ENCODE measurements at places on chromosomes 2 and 18.

DNA sequence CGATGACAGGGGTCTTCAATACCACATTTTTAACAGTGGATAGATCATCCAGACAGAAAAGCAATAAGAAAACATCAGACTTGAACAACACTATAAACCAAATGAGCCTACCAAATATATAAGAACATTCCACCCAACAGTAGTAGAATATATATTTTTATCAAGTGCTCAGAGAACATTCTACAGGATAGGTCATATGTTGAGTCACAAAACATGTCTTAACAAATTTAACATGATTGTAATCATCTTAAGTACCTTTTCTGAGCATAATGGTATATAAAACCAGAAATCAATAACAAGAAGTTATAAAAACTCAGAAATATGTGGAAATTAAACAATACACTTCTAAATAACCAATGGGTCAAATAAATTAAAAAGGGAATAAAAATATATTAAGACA, 194.0 kb upstream of the CYP26B1 start:
- no peak for DNase-seq

DNA sequence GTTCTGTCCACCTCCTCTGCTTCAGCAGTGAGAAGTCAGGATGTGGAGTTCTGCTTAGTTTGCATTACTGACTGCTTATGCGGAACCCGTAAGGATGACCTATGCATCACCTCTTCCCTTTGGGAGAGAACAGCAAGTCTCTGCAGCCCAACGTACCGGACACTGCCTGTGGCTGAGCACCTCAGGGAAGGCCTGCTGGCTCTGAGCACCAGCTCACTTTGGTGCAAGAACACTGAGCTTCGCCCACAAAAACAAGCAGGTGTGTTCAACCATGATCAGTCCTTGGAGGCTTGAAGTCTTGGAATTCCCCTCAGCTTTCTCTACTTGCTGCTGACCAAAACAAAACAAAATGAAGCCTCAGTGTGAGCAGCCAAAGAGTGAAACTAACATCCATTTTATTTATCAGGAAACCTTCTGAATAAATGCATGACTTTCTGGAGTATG, 52.7 kb upstream of the NCK2 start:
- no peak for DNase-seq

GRCh38 chr18:5162111-5162510, 34.9 kb downstream of the AKAIN1 start:
- no peak for DNase-seq

GRCh38 chr18:46821856-46822711, 65.2 kb upstream of the ST8SIA5 start:
- DNase-seq: no peak

GRCh38 chr2:23434721-23435121, 49.7 kb downstream of the KLHL29 start:
- no peak for DNase-seq

DNA sequence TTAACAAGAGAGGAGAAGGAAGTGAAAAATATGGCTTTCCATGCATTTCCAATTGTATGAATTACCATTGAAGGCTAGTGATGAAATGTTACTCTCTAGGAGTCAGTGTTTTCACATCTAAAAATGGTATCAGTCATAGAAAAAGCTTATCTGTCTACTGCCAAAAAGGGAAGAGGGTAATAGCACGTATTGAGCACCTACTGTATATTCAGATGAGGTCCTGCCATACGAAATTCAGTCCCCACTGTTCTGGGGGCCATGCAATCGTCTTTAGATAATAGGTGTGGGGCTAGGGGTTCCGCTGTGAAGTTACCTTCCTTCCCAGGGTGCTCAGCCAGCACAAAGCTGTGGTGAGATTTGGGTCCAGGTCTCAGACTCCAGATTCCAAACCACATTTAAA, 14.2 kb upstream of the GRHL1 start:
- no peak for DNase-seq

DNA sequence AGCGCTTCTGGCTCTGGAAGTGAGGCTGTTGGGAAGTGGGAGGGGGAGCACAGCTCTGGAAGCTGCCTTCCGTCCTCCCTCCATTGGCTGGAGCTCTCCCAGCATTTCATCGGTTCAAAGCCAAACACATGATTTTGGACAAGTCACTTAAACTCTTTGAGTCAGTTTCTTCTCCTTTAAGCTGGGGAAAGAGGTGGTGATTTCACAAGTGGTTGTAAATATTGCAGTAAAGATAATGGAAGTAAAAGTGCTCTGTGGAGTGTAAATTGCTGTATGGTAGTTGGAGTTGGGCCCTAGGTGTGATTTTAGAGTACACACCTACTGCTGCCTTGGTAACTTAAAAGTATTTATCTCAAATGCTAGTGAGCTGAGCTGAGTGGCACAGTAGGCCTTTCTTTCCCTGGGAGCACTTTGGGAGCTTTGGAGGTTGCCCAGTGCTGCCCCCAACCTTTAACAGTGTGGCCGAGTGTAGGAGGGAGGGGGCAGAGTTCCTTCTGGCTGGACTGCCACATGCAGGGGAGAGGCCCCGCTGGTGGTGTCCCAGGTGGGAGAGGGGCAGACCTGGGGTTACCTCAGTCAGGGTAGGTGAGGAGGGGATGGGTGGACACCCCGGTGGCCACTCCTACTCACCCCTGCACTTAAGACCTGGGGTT, 54.7 kb downstream of the ASAP2 start:
- DNase-seq: no peak

DNA sequence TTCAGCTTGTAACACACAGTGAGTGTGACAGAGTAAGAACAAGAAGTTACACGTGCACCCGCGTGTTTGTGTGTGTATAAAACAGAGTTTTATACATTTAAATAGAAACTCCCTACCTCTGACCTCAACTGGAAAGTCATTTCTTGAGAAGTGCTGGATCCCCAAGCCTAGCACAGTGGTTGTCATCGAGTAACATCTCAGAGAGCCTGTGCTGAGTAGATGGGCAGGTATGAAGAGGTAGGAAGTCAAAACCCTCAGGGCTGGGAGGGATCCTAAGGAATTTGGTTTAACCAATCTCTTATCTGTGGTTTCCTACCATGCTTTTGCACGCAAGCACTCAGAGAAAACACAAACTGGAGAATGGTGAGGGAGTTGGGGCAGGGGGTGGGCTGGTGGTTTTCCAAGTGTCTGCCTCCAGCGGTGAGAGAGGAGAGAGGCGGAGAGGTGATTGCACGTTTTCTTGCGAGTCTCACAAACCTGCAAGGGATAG, 9.2 kb downstream of the ACOXL start:
- no peak for DNase-seq

- no peak for DNase-seq
Observed at GRCh38 chr18:13377496-13377895, 158.9 kb downstream of the LDLRAD4 start.

DNA sequence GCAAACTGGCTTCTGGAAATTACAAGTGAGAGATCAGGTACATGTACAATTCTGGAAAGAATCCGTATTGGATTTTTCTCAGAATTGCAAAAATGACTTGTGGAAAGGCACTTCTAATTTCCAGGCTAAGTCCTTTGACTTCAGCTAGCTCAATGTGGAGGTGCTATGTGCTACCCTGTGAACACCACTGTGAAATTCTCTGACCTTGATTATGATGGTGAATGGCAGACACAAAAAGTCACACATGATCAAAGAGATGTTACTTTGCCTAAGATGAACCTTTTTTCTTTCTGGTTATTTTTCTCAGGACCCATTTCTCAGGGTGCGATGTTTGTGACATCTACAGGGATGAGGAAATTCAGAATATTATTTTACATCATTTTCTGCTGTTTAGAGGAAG, 856.6 kb upstream of the VRK2 start:
- no peak for DNase-seq

- no peak for DNase-seq
Observed at GRCh38 chr2:227460833-227461232, 11.1 kb upstream of the AGFG1 start.

DNA sequence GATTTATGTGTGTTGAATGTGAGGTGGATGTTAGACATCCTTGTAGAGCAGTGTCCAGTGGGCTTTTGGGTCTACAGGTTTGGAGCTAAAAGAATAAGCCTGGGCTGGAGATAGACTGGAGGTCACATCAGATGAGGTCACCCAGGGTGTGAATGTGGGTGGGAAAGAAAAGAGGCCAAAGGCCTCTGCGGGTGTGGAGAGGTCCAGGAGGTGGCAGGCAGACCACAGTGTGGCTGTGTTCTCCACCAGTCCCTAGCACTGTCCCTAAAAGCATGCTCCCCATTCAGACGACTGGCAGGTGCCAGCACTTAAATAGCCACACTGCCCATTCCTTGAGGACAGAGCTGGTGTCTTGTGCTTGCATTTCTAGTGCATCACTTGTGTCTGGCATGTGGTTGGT, 4.1 kb downstream of the ATG4B start:
- no peak for DNase-seq

- no peak for DNase-seq
Observed at GRCh38 chr2:62596061-62596921, 90.3 kb upstream of the TMEM17 start.

GRCh38 chr2:105934467-105934866, 189.8 kb downstream of the NCK2 start:
- no peak for DNase-seq

DNA sequence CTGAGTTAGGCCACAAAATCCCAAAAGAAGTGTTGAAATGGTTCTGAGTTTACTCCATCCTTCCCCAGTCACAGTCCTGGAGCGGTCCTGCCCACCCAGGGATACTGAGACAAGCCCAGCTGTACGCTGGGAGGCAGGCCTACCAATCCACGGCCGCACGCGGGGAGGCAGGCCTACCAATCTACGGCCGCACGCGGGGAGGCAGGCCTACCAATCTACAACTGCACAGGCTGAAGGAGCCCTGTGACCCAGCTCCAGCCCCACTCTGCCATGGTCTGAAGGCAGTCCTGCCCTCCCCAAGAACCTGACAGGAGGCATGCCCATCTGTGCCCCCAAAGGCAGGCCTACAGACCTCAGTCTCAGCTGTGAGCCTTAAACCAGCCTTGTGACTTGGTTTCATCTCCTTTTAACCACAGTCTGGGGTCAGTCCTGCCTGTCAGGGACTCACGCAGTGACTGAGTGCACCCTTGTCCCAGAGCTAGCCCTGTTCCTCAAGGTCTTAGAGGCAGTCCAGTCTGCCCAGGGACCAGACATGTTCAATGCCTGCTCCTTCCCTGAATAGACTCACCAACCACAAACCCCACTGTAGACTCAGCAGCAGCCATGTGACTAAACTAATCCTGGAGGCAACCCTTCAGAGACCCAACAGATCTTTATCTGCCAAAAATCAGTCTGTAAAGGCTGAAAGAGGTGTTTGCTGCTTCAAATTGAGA, 36.8 kb downstream of the GPC1 start:
- DNase-seq: no peak

DNA sequence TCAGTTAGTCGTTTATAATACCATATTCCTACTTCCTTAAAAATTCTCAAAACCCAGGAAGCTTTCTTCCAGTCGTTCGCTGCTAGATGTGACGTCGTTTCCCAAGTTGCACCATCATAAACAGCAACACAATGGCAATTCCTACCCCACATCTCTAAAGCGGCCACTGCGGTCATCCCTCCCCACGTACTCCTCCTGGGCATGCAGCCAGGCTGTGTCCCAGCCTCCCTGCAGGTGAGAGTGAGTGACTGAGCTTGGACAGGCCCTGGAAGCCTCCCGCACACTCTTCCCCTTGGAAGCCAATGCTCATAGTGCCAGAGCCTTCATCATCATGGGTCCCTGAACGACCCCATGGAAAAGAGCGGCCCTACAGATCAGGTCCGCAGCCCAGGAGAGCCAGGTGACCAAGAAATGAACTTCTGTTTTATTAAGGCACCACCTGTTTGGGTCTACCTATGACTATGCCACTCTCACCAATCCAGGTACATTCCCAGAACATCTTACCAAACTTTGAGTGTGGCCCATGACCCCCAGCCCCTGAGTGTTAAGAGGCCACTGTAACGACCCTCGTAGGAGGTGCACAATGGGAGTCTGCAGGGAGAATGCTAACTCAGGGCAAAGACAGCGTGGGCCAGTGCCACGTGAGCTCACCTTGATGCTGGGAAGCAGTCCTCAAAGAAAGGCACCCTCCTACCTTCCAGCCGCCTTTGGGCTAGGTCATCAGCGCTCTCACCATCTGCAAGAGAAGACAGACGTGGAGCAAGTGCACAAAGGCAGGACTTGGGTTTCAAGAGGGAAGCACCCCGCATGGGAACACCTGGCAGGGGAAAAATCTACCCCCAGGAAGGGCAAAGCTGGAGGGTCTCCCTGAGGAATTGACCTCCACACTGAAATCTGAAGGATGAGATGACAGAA, 74.7 kb upstream of the RAB6C start:
- no peak for DNase-seq

DNA sequence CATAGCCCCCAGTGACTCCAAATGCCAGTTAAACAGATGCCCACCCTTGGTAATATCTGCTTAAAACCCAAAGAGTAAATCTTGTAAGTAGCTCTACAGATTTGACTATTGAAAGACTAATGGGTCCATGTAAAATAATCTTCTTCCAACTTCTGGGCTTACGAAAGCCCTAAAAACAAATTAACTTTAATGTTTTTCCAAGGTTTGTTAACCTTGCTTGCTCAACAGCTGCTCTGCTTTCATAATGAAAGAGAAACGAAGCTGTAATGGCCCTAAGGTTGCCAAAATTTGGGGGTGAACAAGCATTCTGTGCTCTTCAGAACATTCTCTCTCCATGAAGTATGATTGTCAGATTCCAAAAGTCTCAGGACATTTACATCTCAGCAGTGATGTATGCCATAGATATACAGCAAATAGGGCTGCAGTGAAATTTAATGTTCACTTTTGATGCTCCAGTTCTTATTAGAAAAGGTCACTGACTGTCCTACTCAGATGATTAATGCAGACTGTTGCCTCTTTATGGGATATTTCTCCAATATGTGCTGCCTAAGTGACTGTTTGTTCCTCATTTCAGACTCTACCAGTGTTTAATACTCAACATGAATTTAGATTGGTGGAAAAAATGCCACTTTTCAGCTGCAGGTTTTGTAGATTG, 436.3 kb upstream of the CHST9 start:
- no peak for DNase-seq

DNA sequence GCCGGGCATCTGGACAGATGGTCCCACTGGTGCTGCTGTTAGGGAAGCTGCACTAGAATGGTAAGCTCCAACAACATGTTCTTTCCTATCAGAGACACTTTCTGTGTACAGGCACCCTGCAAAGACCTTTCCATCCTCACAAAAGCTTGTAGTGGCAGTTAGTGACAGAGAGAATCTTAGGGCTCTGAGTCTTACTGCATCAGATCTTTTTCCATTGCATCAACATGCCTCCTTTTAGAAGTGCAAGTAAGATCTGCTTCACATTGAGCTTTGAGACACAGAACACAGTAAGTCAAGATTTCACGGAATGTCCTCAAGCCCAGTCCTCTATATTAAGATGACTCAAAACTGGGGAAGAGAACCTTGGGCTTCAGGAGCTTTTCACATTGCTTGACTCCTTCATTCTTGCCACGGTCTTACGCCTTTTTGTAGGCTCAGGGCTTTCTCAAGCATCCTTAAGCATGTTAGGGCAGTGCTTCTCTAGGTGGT, 52.6 kb downstream of the ARL4C start:
- no peak for DNase-seq

GRCh38 chr18:66638856-66639629, 35.2 kb upstream of the CDH19 start:
- DNase-seq: no peak

GRCh38 chr18:47120428-47120827, 29.9 kb downstream of the HDHD2 start:
- no peak for DNase-seq

- DNase-seq: no peak
Observed at GRCh38 chr18:25261768-25262167, 90.2 kb downstream of the ZNF521 start.

GRCh38 chr2:100036793-100037192, 105.6 kb downstream of the AFF3 start:
- DNase-seq: no peak

Measured in cortex of kidney (tissue), 1 donor.